ENCODE measurements at places on chromosomes 16 and 17.

DNA sequence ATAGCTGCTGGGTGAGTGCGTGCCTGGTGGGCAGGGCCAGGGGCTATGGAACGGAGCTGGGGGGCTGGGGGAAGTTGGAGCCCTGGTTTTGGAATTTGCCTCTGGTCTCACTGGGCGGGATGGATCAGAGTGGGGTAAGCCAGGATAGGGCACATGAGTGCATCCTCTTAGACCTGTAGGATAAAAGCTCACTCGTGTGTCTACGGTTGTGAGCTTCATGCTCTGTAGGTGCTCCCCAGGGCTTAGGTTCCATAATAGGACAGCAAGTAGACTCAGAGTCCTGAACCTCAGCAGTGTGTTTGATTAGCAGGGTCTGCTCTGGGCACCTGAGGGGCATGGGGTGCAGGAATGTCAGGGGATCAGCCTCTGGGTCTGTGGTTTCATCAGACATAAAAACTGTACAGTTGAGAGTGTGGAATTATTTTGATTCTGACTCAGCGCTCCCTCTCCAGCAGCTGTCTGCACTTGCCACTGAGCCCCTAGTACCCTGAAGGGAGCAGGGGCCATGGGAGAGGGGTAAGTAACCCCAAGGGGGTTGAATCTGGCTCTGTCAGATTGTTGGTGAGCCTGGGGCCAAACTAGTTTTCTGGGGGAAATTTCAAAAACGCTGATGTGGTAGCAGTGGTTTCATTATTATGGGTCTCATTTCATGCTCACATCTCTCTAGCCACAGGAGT lies 84.2 kb upstream of the LGALS9 start:
- DNase-seq, result no peak

DNA sequence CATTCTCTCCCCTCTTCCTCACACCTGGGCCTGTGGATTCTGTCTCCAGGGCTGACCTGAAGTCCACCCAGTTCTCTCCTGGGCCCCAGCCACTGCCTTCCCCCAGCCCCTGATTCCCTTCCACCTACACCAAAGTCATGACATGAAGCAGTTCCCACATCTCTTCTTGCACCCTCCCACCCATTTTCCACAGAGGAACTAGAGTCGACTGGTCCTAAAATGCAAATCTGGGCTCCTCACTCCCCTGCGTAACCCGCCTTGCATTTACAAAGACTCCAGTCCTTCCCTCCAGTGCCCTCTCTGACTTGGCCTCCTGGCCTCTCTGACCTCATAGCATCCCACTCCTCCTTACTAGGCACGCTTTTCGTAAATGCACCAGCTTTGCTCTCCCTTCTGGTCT lies 14.8 kb downstream of the COX6A2 start:
- no peak for DNase-seq

DNA sequence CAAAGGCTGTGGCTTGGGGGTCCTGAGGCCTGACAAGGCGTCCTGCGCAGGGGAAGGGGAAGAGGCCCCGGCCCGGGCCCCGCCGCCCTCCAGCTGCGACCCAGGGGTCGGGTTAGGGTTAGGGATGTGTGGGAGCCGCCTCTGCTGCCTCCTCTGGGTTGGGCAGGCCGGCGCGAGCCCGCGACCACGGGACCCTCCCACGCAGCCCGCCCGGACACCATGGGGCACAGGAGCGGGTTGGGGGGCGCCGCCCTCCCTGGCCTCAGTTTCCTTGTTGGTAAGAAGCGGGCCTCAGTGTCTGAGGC lies 386 bp downstream of the CIAO3 start:
- DNase-seq, result no peak

GRCh38 chr16:11481987-11482386 lies 104.7 kb downstream of the LITAF start:
- DNase-seq, result no peak

DNA sequence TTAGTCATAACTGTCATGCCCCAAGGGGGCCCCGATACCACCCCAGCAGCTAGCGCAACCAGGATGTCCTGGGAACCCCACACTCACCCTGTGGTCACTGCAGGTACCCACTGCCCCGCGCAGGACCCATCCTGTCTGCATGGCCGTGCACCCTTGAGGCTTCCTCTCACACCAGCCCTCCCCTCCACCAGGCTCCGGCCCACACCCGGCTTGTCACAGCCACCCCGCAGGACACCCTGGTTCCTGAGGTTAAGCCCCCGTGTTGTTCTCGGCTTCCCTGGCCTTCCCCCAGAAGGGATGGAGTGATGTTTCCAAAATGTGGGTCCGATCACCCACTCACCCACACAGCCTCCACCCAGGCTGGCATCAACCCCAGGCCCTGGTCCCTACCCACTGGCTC lies 7.5 kb downstream of the DNASE1L2 start:
- DNase-seq, result no peak

GRCh38 chr17:81094509-81095382 lies 59.8 kb downstream of the BAIAP2 start:
- DNase-seq, result peak; percentile 80

GRCh38 chr17:31487648-31488263 lies 96.3 kb downstream of the RAB11FIP4 start:
- peak; percentile 81 for DNase-seq

- DNase-seq, result no peak
Observed at GRCh38 chr16:19212059-19212458, 44.0 kb downstream of the SYT17 start.

DNA sequence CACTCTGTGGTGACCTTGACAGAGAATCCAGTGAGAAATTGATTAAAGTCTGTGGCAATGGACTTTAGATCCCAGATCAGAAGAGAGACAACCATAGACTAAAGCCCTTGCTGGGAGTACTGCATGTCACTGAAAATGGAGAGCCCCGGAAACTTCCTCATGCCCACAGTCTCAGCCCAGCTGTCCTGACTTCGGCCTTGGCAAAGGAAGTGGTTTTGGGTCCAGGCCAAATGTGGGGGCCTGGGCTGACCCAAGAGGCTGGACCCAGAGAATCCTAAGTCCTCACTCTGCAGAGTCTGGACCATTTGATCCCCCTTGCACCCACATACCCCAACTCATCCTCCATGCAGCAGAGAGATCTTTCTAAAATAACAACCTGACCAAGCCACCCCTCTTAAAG lies 4.7 kb upstream of the BEAN1 start:
- no peak for DNase-seq

GRCh38 chr16:55133654-55134053 lies 190.3 kb upstream of the IRX6 start:
- no peak for DNase-seq

GRCh38 chr17:9986754-9987382 lies 81.8 kb upstream of the RCVRN start:
- DNase-seq, result no peak

- DNase-seq, result no peak
Observed at GRCh38 chr16:55333684-55334083, 9.7 kb downstream of the IRX6 start.

- no peak for DNase-seq
Observed at GRCh38 chr16:52384378-52384777, 162.6 kb downstream of the TOX3 start.

DNA sequence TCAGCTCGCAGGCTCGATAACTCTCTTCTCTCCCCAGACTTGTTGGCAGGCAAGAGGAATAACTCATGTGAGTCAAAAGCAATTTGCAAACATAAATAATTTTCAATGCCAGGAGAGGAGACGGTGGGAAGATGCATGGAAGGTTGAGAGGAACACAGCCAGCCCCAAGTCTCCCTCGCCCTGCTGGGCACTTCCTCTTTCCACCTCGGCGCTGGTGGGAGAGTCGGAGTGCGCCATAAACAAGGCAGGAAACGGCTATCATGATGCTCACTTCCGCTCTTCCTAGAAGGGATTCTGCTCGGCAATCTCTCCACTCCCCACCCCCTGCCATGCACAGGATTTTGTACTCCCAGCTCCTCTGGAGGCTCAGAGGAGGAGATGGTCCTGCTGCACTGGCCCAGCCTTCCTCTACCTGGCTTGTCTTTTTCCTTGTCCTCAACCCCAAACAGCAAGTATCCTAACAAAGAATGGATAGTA lies 13.0 kb downstream of the CBX4 start:
- DNase-seq, result no peak

GRCh38 chr17:78793415-78793814 lies 11.3 kb upstream of the CYTH1 start:
- no peak for DNase-seq

- DNase-seq, result no peak
Observed at GRCh38 chr17:2174014-2174413, 119.1 kb downstream of the HIC1 start.

- DNase-seq, result no peak
Observed at GRCh38 chr17:68318103-68318991, 27.1 kb downstream of the ARSG start.

- DNase-seq, result no peak
Observed at GRCh38 chr16:80623376-80623775, 82.6 kb downstream of the DYNLRB2 start.

DNA sequence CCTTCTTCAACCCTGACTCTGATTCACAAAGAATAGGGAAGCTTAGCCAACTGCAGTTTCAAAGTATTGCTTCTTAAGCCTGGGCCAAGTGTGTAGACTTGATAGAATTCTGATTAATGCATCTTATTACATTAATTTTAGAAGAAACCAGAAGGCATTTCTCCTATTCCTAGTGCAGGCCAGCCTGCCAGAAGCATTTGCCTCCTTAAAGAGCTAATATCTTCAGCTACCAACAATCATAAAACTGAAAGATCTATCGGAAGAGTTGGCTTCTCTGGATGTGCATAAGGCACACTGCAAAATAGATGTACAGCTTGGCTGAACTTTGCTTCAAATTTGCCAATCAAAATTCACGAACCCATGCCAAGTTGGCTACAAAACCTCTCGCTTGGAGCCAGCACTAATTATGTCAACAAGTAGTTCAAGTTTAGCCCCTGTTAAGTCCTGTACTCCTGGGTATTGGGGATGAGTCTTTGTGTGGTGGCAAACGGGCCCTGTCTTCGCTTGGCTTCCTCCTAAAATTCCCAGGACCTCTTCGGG lies 717.8 kb downstream of the WWOX start:
- DNase-seq, result no peak

- no peak for DNase-seq
Observed at GRCh38 chr17:2094891-2095535, 40.1 kb downstream of the HIC1 start.

- DNase-seq, result no peak
Observed at GRCh38 chr17:78892520-78892919, 10.5 kb downstream of the CEP295NL start.

DNA sequence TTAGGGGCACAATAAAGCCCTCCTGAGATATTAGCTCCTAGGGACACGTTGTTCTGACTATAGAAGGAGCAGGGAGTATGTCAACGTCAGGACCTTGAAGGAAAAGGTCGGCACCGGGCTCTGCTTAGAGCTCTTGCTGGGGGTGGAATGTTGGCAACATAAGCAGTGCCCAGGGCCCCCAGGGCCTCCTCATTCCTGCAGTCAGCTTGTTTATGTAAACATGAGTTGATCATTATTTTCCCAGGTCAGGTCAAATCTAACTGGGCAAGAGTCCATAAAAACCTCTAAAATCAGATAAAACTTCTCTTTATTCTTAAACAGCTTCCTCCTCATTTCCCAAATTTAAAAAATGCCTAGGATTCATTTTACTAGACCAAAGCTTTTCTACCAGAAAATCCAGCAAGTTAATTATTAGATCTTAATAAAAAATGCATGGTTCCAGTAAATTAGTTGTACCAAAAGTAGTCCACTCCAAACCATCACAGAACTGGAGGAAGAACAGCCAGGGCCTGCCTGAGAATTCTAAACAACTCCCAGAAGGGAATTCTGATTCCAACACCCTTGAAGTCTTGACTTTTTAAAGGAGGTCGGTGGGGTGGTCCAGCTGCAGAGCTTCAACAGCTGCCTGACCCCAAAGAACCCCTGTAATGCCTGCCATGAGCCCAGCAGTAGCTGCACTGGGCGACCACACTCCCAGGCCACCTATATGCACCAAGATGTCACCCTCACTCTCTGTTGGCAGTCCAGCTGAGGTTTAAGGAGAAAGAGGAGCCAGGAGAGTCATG lies 54.3 kb downstream of the AMFR start:
- no peak for DNase-seq

- DNase-seq, result no peak
Observed at GRCh38 chr16:67426950-67427349, 4.0 kb upstream of the HSD11B2 start.

DNA sequence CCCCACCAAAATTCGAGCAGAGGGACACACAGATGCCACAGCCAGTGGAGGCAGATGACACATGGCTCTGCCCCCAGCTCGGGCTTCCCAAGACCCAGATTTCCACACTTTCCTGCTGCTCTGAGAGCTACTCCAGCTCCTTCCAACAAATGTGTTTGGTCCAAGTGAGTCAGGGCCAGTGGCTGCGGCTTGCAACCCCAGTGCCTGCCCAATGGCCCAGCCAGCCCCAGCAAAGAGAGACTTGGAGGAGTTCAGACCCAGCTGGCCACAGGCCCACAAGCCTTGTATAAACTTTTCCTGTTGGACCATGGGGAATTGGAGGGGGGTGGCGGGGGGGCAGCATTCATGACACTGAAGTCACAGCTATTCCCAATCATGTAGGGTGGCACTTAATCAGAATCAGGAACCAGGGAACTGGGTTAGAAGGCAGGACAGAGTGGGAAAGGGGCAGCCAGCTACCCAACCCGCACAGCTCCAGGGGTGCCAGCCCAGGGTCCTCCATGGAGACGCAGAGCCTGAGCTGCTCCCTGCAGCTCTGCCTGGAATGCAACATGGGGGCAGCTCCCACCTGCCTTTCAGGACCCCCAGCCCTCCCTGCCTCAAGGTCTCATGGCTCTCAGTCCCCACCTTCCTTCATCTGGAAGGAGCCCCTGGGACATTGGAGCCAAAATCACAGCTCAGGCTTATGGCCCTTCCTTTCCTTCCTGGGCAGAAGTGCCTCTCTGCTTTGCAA lies 17.5 kb upstream of the C16orf78 start:
- no peak for DNase-seq

DNA sequence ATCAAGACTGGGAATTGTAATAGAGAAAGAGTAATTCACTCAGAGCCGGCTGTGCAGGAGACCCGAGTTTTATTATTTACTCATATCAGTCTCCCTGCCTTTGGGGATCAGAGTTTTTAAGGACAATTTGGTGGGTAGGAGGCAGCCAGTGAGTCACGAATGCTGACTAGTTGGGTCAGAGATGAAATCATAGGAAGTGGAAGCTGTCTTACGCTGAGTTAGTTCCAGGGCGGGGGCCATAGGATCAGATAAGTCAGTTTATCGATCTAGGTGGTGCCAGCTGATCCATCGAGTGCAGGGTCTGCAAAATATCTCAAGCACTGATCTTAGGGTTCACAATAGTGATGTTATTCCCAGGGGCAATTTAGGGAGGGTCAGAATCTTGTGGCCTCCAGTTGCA lies 20.2 kb upstream of the GUCY2D start:
- DNase-seq, result no peak

All from stimulated activated CD8-positive, alpha-beta memory T cell treated with anti-CD3 and anti-CD28 coated beads, Interleukin-7, amount 100 ng/mL, for 24 hours (primary cell).